ENCODE measurements at places on chromosomes 5 and 9.

GRCh38 chr5:151739939-151740335 lies 18.5 kb downstream of the ATOX1 start:
- peak; percentile 52 for DNase-seq

DNA sequence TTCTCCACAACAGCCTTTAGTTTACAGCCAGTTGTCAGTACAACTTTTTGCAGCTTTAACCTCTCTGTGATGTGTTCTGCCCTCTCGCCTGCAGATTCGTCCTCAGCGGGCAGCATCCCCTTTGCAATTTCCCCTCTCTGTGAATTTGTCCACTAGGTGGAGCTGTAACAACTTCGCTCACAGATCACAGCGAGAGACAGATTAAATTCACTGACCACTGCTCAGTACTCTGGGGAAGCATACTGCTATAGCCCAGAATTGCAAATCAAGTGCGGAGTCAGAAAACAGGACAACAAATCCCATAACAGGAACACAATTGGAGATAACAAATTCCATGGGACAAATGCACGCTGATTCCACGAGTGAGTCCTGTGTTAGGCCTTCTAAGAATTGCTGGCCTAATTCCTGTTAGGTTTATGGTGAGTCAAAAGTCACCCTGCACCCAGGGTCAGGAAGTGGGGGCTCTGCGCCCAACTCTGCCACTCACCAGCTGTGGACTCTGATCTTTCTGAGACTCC lies 2124.9 kb downstream of the MAT2B start:
- DNase-seq = peak; percentile 72

DNA sequence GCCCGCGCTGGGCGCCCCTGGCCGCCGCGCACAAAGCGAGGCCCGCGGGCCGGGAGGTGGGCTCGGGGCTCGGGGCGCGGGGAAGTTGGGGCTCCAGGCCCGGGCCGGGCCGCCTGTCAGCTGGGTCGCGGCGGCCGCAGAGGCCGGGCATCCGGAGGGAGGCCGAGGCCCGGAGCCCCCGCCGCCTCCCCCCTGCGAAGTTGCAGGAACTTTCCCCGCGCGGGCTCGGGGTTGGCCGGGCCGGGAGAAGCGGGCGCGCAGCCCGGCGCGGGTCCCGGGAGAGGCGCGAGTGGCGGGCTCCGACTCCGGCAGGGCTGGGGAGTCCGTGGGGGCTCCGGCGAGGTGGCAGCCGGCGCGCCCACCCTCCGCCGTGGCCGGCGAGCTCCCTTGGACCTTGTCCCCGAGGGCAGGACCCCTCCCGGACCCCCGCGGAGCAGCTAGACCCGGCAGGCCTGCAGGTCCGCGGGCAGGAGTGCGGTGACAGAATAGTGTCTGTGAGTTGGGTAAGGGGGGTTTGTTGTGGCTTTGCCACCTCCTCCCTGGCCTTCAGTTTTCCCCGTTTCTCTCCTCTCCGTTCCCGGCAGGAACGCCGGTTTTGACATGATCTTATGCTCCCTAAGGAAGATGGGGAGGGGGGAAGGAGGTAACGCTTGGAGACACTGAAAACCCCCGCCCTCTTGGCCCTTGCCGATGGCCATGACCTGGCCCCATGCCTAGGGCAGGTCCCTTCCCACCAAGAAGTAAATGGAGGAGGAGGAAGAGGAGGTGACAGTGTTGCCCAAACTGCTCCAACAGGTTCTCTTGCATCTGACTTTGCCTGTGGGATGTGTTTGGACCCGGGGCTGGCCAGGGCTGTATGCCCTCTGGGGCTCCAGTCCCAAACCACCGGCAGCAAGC lies 942 bp downstream of the PHF2 start:
- no peak for DNase-seq

GRCh38 chr5:18792145-18792544 lies 1157.9 kb downstream of the TAF11L14 start:
- peak; percentile 99 for DNase-seq

GRCh38 chr5:135027266-135027696 lies 6.7 kb downstream of the PITX1 start:
- no peak for DNase-seq

GRCh38 chr9:127170652-127171051 lies 48.2 kb upstream of the ANGPTL2 start:
- DNase-seq = no peak

- DNase-seq = no peak
Observed at GRCh38 chr5:153539983-153540382, 49.5 kb downstream of the GRIA1 start.

GRCh38 chr5:131019601-131020315 lies 145.3 kb downstream of the HINT1 start:
- no peak for DNase-seq

- DNase-seq = no peak
Observed at GRCh38 chr5:159620853-159621540, 290.7 kb upstream of the IL12B start.

GRCh38 chr5:150246835-150247234 lies 42.7 kb downstream of the CAMK2A start:
- no peak for DNase-seq

- DNase-seq = peak; percentile 83
Observed at GRCh38 chr5:20276061-20276958, 288.3 kb upstream of the CDH18 start.

GRCh38 chr5:33563983-33564908 lies 123.5 kb downstream of the TARS1 start:
- no peak for DNase-seq

GRCh38 chr5:28281351-28281750 lies 1243.0 kb upstream of the CDH9 start:
- no peak for DNase-seq

DNA sequence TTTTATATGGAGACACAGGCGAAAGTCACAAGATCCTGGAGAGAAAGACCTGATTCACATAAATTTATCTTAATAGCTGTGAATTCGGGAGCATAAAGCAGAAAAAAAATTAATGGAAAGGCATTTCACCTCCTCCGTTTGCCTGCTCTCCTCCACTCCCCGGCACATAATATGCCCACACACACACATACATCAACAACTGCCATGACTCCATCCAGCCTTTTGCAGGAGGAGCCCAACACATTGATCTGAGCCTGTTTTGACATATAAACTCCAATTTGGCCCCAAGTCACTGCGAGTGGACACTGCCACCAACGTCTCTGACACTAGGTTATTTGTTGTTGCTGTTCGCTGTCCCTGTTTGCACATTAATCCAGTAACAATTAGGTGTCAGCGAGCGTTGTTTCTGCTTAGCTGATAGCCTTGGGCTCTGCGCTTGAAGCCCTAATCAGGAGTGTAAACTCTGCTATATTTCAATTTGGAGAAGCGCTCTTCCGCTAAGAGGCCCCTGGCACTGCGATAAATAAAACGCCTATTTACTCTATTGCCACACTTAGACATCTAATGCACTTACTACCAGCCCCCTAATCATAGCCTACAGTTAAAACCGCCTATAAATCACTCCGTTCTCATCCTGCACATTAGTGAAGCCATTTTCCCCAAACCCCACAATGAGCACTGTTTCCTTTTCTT lies 195.8 kb upstream of the TBCA start:
- no peak for DNase-seq

DNA sequence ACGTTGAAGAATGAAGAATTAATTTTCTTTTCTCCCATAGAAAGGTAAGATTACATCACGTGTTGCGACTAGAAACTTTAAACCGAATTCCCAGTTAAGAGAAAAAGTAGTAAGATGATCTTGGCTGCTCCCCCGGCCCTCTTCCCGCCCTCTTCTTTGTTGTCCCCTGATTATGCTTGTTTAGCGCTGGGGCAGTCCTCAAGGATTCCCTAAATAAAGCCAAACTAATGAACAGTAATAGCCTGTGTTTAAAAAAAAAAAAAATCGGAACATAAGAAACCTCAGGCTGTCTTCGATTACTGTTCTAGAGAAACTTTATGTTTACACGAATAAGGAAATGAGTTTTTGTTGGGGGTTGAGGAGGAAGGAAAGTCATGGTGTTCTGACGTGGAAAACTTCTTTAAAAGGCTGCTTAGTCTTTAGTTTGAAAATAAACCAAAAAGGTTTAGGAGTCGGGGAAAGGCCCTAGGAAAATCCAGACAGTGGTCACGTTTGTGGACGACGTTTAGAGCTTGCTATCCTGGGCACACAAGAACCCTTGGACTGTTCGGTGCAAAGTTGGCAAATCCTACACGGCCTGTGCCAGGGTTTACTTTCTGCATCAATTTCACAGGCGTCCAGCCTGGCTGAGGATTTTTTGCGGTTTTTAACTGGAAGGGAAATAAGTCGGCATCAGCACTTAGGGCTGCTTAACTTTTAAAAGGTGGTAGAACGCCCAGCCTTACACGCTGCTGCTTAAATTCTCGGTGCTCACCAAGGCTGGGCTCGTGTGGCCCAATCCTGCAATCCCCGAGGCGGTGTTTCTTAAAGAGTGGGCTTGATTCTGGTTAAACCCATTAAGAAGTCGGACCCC lies 1.1 kb upstream of the MAT2B start:
- peak; percentile 83 for DNase-seq

- no peak for DNase-seq
Observed at GRCh38 chr9:88478246-88478645, 56.7 kb upstream of the NXNL2 start.

DNA sequence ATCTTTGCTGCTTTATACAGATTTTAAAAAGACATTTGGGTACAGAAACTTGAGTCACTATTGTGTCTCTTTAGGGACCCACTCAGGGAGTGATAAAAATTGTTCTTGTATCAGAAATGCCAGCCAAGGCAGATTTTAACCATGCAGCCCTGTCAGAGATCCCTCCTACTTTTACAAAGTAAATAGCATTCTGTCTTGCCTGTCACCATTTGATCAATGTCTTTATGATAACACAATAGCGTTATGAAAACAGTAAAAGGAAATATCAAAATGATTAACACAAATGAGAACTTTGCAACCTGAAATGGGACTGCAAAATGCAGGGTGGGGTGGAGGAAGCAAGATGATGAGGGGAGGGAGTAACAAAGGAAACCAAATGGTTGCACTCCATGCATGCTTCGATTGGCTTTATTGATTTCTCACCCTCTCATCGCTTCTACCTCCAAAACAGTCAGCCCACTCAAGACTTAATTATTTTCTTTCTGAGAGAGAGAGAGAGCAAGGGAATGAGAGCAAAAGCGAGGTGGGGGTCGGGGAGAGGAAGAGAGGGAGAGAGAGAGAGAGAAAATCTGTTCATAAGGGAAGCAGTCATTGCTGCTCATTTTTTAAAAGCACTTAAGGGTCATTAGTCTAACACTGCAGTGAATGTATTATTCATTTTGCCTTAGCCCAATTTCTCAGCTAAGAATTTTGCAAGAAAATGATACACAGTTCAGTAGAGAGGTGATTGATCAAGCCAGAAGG lies 576.5 kb downstream of the CSNK1G3 start:
- DNase-seq = no peak

GRCh38 chr9:106621313-106622163 lies 241.4 kb upstream of the ZNF462 start:
- DNase-seq = no peak

- DNase-seq = peak; percentile 30
Observed at GRCh38 chr5:32690153-32690552, 21.0 kb upstream of the NPR3 start.

DNA sequence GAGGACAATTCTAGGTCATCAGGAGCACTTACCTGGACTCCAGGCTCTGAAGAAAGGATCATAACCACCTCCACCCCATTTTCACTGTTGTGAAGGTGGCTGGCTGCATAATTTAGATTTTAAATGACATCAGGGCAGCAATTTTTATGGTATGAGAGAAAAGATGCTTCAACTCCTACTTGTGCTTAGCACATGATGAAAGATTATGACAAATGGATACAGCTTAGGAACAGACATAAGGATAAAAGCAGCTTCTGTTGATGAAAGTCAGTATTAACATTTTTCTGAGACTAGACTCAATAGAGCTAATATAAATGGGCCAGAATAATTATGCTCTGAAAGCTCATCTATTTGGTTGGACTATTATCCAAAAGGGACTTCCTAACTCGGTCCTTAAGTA lies 72.2 kb downstream of the SIL1 start:
- no peak for DNase-seq

GRCh38 chr9:87708986-87709728 lies 16.8 kb upstream of the CTSL start:
- no peak for DNase-seq

GRCh38 chr9:120630333-120630732 lies 50.4 kb upstream of the CDK5RAP2 start:
- DNase-seq = no peak

GRCh38 chr9:133788819-133789717 lies 50.9 kb upstream of the SARDH start:
- no peak for DNase-seq

DNA sequence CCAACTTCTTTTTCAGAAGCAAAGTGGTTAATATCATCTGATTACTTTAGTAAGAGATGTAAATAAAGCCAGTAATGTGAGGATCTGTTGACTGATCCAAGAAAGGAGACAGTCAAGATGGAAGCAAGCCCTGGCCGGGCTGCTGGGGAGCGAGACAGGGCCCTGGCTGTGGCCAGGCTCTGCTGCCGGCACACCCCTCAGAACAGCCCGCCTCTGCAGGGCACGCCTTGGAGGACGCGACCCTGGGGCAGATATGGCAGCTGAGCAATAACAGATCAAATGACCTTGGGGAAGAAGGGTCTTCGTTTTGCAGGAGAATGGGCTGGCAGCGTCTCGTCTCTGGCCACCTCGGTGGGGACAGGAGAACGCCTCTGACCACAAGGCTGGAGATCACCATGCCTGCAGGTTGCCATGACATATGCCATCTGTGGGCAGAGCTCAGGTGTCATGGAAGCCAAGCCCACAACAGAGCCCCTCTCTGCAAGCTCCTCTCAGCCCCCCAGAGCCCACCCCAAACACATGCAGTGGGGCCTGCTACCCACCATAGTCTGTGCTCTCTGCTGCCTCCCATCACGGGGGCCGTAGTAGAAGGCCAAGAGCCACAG lies 206.5 kb downstream of the FANCC start:
- DNase-seq = no peak

DNA sequence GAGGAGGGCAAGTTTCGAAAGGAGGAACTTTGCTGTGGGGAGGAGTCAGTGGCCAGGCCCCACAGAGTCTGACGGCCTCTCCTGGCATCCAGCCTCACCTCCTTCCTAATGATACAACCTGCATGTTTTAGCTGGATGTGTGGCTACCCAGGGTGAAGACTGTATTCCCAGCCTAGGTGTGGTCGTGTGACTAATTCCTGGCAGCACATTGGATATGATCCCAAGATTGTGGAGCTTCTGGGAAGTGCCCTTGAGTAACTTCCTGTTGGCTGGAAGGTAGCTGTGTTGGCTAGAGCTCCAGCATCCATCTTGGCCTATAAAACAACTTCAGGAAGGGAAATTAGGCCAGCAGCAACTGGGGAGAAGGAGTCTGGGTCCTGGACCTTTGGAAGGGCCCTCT lies 19.0 kb upstream of the LPCAT1 start:
- peak; percentile 97 for DNase-seq

GRCh38 chr9:34384368-34385165 lies 7.9 kb upstream of the MYORG start:
- DNase-seq = no peak

- no peak for DNase-seq
Observed at GRCh38 chr5:77777281-77777892, 1.2 kb upstream of the TBCA start.
